ENCODE measurements at places on chromosomes 13 and 19.

DNA sequence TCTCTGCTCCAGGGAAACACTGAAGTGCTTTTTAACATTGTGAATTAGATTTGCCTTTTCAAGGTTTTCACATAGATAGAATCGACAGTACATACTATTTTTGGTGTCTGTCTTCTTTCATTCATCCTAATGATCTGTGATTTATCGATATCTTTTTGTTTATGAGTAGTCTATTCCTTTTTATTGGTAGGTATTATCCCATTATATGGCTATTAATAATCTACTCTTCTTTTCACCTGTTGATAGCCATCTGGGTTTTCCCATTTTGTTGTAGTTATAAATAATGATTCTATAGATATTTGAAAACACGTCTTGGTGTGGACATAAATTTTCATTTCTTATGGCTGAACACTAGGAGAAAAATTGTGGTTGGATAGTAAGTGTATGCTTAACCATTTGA, 262.6 kb downstream of the MAB21L1 start:
- no peak for DNase-seq

- DNase-seq, result no peak
Observed at GRCh38 chr13:60572003-60572798, 175.2 kb downstream of the TDRD3 start.

DNA sequence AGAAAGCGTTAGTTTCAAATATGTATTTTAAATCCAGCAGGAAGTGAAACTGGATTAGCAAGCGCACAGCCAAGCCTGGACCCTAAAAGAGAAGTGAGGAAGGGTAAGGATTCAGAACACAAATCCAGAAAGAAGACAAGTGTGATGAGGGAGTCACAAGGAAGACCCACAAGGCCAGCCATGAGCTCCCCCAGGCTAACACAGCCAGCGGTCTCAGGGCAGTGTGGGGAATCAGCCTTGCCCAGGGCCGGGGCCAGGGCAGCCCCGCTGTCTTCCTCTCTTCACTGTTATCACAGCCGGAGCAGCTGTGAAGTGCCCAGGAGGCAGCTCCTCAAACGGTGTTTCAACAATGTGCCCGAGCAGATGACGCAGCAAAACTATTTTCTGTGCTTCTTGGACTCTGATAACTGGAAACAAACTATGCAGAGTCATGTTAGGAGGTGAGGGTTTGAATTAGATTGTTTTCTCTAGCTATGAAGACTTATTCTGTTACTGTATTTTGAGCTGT, 12.2 kb upstream of the CDC16 start:
- no peak for DNase-seq

GRCh38 chr19:44737238-44738071, 11.1 kb upstream of the BCL3 start:
- no peak for DNase-seq

DNA sequence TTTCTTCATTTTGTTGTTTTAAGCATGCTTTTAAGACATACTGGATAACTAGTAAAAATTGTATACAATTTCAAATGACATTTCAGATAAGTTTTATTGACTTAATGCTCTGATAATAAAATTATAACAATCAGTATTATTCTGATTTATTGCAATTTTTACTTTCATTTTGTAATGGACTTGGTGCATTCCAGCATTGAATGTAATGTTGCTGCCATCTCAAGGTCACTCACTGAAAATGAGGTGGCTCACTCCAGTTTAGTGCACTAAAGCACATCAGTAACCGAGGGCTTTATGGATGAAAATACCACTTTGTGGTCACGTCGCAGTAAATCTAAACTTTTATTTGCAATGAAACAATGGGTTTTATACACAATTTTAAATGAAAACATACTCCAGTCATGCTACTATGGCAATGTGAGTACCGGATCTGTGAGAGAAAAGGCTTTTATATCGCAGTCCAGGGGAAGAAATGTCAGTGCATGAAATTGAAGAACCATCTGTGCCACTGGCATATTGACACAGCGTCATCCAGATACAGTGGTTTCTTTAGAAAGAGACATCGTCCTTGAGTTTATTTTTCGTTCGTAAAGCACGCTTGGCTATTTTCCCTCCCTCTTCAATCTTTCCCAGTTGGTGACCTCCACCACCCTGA, 20.7 kb upstream of the ZNF507 start:
- DNase-seq, result no peak
